Heart left ventricle (tissue), 16 donors: ENCODE measurements at places on chromosomes 16 and 17. TPM values are rescaled to one million over a fixed set of nuclear protein-coding genes. Genes with fewer than 3 reads are reported as not detected.

Gene SNX20
- 0.54 TPM for polyA plus RNA-seq

Gene BLMH
- polyA plus RNA-seq: 5.3 TPM

Gene TEKT1
- not detected for polyA plus RNA-seq

Gene MAPK7
- polyA plus RNA-seq: 5.7 TPM
